ENCODE measurements at places on chromosomes 6 and 20.

GRCh38 chr6:164854526-164854925, 454.9 kb downstream of the C6orf118 start:
- DNase-seq, result no peak

- no peak for DNase-seq
Observed at GRCh38 chr20:36147690-36148089, 6.8 kb upstream of the EPB41L1 start.

- no peak for DNase-seq
Observed at GRCh38 chr20:9243986-9244385, 175.1 kb downstream of the PLCB4 start.

DNA sequence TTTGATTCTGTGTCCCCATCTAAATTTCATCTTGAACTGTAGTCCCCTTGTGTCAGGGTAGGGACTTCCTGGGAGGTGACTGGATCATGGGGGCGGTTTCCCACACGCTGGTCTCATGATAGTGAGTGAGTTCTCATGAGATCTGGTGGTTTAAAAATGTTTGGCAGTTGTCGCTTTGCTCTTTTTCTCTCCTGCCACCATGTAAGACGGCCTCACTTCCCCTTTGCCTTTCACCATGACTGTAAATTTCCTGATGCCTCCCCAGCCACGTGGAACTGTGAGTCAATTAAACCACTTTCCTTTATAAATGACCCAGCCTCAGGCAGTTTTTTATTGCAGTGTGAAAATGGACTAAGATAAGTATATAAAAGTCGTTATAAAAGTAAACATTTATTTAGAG, 80.5 kb upstream of the SGK1 start:
- DNase-seq, result no peak

- no peak for DNase-seq
Observed at GRCh38 chr6:56643379-56644089, 845 bp upstream of the DST start.

DNA sequence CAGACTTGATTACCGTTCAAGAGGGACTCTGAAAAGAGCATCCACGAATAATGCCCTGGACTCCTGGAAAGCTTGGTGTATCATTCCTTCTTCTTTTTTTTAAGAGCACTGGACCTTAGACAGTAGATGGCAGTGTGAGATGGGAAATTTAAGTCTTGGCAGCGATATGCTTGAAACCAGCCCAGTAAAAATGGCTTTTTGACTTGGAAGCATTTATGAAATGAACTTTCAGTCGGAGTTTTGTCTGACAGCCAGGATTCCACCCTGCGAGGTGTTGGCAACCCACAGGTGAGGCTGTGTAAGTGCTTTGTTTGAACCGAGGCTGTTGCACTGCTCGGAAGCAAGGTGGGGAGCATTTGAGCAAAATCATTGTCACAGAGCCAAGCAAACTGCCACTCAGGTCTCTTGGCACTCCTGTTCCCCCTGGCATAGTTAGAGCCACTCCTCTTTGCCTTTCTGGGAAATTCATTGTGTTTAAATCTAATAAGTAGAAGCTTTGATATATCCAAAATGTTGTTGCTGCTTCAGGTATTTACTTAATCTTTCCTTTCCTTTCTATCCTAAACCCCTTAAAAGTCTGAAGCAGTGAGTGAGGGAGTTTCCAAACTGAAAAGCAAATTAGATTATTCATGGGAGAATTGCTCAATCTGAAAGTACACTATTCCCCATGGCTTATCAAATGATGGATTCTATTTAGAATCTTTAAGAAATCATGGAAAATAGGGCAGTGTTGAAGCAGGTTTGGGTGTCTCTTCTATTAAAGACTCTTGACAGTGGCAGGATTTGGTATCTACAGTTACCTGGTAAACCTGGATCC, 272.8 kb upstream of the SLC35B3 start:
- DNase-seq, result no peak

GRCh38 chr6:24761193-24761835, 13.4 kb upstream of the GMNN start:
- DNase-seq, result no peak

GRCh38 chr6:106620931-106621672, 8.2 kb downstream of the RTN4IP1 start:
- no peak for DNase-seq

DNA sequence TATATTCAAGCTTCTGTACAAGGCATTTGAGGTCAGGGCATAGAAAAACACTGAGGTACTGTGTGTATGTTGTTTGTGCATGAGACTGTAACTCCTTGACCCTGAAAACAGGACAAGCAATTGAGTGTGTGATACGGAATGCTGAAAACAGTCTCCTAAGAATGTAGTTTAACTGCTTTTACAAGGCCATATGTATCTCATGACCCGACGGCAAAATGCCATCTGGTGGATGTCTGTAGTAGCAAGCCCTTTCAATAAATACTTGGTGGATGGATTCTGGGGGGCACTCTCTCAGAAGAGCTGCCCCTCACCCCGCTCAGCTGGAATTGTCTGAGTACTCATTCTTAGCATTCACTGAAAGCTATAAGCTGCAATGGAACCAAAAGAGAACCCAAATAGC, 69.3 kb upstream of the EYS start:
- DNase-seq, result no peak

DNA sequence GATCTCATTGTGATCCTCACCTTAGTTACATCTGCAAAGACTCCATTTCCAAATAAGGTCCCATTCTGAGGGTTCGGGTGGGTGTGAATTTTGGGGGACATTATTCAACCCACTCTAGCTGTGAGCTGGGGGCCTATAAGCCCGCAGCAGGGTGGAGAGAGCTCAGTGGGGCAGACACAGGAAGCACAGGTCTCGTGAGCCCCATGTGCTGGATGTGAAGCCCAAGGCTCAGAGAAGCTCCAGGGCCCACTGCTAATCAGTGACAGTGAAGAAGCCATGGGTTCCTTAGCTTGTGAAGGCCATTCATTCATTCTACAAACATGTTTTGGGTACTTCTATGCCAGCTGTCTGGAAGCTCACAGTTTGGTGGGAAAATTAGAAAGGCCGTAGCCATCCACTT, 47.5 kb downstream of the CHMP4B start:
- DNase-seq, result no peak

DNA sequence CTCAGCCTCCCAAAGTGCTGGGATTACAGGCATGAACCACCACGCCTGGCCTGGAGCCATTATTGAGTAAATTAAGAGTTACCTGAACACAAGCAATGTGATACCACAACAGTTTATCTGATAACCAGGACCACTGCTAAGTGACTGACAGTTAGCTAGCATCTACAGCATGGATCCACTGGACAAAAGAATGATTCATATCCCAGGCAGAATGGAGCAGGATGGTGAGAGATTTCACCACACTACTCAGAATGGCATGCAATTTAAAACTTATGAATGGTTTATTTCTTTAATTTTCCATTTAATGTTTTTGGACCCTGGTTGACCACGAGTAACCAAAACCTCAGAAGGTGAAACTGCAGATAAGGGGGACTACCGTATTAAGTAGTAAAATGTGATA, 48.6 kb downstream of the RALGAPA2 start:
- no peak for DNase-seq

DNA sequence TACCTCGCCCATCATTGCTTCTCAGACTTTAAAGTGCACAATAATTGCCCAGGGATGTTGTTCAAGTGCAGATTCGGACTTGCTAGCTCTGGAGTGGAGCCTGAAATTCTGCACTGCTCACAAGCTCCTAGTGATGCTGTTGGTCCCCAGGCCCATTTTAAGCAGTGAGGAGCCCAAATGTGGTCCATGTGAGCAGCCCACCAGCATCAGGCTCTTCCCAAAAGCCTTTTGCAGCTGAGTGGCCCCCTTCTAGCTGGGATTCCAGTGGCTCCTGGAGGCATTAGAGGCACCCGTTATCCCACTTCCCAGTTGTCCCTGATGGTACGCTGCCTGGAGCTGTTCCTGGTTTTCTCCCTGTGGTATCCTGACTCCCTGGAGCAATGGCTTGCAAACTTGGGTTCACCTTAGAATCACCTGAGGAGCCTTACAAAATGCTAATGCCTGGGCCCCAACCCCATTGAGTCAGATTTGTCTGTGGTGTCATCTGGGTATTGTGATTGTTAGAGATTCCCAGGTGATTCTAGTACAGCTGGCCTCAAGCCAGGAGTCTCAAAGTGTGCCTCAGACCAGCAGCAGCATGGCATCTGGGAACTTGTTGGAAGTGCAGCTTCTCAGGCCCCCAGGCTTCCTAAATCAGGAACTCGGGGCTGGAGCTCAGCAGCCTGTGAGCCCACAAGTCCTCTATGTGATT, 186.9 kb upstream of the SLC24A3 start:
- no peak for DNase-seq

- DNase-seq, result no peak
Observed at GRCh38 chr6:20877008-20877937, 343.0 kb downstream of the CDKAL1 start.

- no peak for DNase-seq
Observed at GRCh38 chr6:105780146-105780860, 305.8 kb upstream of the PRDM1 start.
